ENCODE measurements at places on chromosomes 1 and 21. TPM values are rescaled to one million over a fixed set of nuclear protein-coding genes. Genes with fewer than 3 reads are reported as not detected.

Gene ANGEL2
- total RNA-seq, result 50.9 TPM

Gene S100A7A
- not detected for total RNA-seq

Gene KCNA2
- total RNA-seq, result 10.2 TPM

Gene ADAM30
- not detected for total RNA-seq

DNA sequence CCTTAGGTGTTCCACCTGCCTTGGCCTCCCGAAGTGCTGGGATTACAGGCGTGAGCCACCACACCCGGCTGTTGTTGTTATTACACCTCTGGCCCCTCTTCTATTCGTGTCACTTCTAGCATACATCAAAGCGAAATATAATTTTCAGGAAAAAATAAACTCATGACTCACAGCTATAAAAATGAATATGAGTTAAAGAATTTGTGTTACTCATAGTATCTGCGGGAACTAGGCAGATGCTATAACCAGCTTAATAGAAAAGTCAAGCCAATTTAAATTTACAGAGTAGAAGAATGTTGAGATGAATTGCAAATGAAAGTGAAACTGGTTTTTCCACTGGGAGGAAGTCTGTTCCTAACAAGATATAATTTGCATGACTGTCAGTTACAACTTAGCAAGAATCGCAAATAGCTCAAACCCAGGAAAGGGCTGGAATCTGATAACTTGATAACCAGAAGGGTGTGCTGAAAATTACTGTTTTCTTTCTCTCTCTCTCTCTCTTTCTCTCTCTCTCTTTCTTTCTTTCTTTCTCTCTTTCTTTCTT is 11.2 kb downstream of the OR2W3 start:
- H3K27me3 ChIP-seq, result no peaks in the 10 kb centered on the region
- no peaks in the 10 kb centered on the region for H3K4me1 ChIP-seq
- no peaks in the 10 kb centered on the region for H3K36me3 ChIP-seq

DNA sequence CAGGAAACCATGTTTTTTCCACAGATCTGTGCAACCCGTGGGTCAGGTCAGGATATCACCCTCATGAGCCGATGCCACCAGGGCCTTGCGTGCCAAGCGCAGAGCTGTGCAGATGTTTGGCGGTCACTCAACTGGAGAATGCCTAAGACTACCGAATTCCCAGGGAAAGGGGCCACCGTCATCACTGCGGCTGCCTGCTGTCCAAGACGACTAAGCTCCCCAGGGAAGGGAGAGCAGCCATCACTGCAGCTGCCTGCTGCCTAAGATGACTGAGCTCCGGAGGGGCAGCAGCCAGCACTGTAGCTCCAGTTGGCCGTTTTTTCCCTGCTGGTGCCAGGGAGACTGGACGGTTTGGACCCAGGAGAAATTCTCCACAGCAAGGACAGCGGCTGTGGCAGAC is 31.1 kb downstream of the AKT3 start:
- H3K27ac ChIP-seq, result no peak overlapping the region
- H3K4me3 ChIP-seq, result no peak overlapping the region
- no peaks in the 10 kb centered on the region for H3K4me1 ChIP-seq
- no peak for DNase-seq
- H3K27me3 ChIP-seq, result no peaks in the 10 kb centered on the region
- peaks cover 8% of the 10 kb centered on the region for H3K36me3 ChIP-seq

DNA sequence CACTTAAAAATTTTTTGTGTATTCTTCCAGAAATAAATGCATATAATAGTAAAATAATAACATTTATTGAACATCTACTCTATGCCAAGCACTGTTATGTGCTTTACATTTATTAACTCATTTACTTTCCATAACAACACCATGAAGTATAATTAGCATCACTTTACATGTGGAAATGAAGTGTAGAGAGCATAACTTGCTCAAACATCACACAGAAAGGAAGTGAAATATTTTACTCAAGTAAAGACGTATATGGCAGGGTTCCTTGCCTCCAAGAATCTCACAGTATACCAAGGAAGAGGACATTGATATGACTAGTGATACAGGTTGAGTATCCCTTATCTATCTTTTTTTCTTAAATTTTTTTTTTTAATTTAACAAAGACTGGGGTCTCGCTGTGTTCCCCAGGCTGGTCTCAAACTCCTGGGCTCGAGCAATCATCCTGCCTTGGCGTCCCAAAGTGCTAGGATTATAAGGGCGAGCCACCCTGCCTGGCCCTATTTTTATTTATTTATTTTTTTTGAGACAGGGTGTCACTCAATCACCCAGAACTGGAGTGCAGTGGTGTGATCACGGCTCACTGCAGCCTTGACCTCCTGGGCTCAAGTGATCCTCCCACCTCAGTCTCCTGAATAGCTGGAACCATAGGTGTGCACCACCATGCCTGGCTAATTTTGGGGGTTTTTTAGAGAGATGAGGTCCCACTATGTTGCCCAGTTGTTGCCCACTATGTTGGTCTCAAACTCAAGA is 7.7 kb upstream of the CLIC4 start:
- H3K36me3 ChIP-seq, result no peaks in the 10 kb centered on the region
- no peak overlapping the region for H3K27ac ChIP-seq
- H3K4me1 ChIP-seq, result peaks cover 16% of the 10 kb centered on the region

GRCh38 chr1:210777914-210778313 is 356.0 kb downstream of the KCNH1 start:
- H3K4me3 ChIP-seq, result no peak overlapping the region
- no peak overlapping the region for H3K27ac ChIP-seq
- H3K4me1 ChIP-seq, result peaks cover 3% of the 10 kb centered on the region

GRCh38 chr1:41851589-41851988 is 67.1 kb downstream of the HIVEP3 start:
- no peaks in the 10 kb centered on the region for H3K27me3 ChIP-seq
- H3K27ac ChIP-seq, result no peak overlapping the region
- H3K36me3 ChIP-seq, result no peaks in the 10 kb centered on the region
- no peak overlapping the region for H3K4me3 ChIP-seq

DNA sequence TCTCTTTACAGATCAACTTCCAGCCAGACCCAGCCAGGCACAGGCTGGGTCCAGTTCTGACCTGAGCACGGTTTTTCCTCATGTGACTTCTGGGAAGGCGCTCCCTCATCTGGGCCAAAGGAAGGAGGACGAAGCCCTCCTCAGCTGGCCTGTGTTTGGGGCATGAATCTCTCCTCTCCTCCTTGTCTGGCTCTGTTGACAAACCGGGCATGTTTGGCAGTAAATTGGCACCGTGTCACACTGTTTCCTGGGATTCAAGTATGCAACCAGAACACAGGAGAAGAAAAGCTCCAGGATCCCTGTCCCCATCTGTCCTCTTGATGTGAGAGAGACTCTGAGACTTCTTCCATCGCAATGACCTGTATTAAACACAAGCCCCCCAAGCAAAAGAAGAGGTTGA is 18.3 kb downstream of the NECAP2 start:
- peaks cover 65% of the 10 kb centered on the region for H3K36me3 ChIP-seq
- DNase-seq, result peak; percentile 46
- H3K4me3 ChIP-seq, result no peak overlapping the region
- H3K4me1 ChIP-seq, result peaks cover 26% of the 10 kb centered on the region

DNA sequence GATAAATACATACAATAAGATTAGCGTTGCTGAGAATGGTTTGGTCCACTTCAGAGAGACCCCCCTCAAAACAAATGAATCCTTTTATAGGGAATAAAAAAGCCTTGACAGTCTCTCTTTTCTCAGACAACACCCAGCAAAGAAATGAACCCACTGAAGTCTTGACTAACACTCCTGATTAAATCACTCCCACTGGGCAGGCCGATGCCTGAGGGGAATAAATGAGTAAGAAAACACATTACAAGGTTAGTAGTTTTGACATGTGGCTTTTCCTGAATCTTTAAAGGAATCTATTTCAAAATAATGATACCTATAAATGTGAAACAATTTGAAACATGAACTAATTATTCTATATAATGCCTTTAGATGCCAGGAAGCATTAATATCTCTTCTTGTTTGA is 146.9 kb upstream of the POGK start:
- no peak overlapping the region for H3K4me3 ChIP-seq
- no peaks in the 10 kb centered on the region for H3K4me1 ChIP-seq
- no peak overlapping the region for H3K27ac ChIP-seq
- H3K27me3 ChIP-seq, result no peaks in the 10 kb centered on the region
- H3K36me3 ChIP-seq, result no peaks in the 10 kb centered on the region

DNA sequence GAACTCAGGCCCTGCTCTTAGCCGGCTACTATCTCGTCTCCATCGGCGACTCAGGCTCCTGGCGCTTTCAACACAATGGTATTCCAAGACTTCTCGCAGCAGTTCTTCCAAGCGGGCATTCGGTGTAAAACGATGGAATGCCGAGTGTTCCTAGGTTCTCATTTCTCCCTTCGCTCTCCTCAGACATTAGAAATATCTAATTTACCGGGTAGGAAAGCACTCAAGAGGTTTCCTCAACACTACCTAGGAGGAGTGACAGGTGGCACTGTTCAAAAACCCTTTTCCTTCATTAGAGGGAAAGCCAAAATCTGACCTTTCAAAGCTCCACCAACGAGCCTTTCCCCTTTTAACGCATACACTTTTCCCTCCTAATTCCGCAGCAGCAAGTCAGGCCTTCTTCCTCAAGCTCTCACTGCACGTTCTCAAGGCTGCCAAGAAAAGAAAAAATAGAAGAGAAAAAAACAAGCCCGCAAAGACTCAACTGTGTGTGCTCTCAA is 601 bp downstream of the UBE2G2 start:
- peaks cover 9% of the 10 kb centered on the region for H3K36me3 ChIP-seq
- no peak for DNase-seq

- H3K27ac ChIP-seq, result no peak overlapping the region
- no peaks in the 10 kb centered on the region for H3K36me3 ChIP-seq
- DNase-seq, result no peak
- peaks cover 5% of the 10 kb centered on the region for H3K4me1 ChIP-seq
- H3K27me3 ChIP-seq, result no peaks in the 10 kb centered on the region
Measured at GRCh38 chr21:44006017-44006619, 6.0 kb upstream of the TRAPPC10 start.

GRCh38 chr1:5850503-5850902 is 141.7 kb downstream of the NPHP4 start:
- H3K27me3 ChIP-seq, result no peaks in the 10 kb centered on the region
- DNase-seq, result no peak
- peaks cover 6% of the 10 kb centered on the region for H3K36me3 ChIP-seq
- H3K4me1 ChIP-seq, result peaks cover 17% of the 10 kb centered on the region
- H3K27ac ChIP-seq, result no peak overlapping the region

Measured in spinal cord (tissue), 10 donors.